Occipital lobe (tissue), 3 donors: ENCODE measurements at places on chromosomes 4 and X. TPM values are rescaled to one million over a fixed set of nuclear protein-coding genes. Genes with fewer than 3 reads are reported as not detected.

Gene SMARCAD1
- total RNA-seq: 113 TPM

Gene AASDH
- 41.8 TPM for total RNA-seq

Gene CHM
- 42.1 TPM for total RNA-seq

Gene AKAP14
- 1.4 TPM for total RNA-seq

Gene NALF2
- 1.9 TPM for total RNA-seq
